ENCODE measurements at places on chromosomes 1 and 21.
A peak's percentile ranks its signal among the peaks of the same experiment; 100 is the strongest.

- DNase-seq = no peak
Observed at GRCh38 chr21:18894387-18894786, 490.8 kb upstream of the TMPRSS15 start.

- no peak for DNase-seq
Observed at GRCh38 chr1:192907545-192908243, 98.9 kb downstream of the RGS2 start.

GRCh38 chr1:23837908-23838307 lies 12.7 kb upstream of the HMGCL start:
- DNase-seq = no peak

GRCh38 chr1:161226320-161226711 lies 456 bp downstream of the TOMM40L start:
- no peak for DNase-seq

DNA sequence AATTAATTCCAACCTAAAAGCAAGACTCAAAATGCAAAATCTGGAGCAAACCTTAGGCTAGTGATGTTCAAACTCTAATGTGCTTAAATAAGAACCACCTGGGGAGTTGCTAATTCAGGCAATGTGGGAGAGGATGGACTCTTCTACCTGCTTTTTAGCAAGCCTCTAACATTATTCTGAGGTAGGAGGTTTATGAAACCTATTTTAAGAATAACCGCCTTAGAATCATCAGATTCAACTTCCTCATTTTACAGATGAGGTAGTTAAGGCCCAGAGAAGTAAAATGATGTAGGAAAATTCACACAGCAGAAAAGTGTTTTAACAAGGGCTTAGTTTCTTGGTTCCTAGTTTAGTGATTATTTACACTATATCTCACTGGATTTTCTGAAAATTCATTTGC lies 8.6 kb upstream of the NTNG1 start:
- DNase-seq = no peak

DNA sequence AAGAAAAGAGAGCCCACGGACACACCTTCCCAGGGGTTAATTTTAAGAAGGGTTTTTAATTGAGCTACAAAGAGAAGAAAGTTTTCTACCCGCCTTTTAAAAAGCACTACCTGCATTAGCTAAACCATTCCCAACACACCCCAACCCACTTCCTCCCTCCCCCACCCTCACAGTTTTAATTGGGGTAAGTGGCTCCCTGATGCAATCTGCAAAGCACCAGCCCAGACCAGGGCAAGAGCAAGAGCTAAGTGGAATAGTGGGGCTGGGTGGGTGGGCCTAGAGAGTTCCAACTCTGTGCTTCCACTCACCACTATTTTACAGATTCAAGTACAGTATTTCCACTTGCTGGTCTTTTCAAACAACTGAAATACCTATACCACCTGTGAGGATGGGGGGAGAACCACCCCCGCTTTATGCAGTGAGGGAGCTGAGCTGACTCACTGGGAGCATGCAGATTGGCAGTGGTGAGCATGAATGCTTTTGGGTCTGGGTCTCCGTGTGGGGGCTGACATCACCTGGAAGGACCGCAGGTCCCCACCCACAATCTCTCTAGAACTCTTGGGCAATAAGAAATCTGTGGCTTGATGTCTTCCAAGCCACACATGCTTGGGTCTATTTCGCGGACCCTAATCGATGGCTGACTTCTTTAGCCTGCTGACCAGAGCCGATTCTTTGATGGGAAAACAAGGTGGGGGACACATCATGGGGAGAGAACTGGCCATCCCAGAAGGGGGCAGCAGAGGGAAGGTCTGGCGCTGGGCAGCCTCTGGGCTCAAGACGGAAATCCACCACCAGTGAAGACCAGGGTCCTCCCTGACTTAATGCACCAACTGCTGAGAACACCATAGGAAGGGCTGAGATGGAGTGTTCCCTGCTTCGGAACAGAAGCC lies 95.5 kb downstream of the SSBP3 start:
- no peak for DNase-seq

DNA sequence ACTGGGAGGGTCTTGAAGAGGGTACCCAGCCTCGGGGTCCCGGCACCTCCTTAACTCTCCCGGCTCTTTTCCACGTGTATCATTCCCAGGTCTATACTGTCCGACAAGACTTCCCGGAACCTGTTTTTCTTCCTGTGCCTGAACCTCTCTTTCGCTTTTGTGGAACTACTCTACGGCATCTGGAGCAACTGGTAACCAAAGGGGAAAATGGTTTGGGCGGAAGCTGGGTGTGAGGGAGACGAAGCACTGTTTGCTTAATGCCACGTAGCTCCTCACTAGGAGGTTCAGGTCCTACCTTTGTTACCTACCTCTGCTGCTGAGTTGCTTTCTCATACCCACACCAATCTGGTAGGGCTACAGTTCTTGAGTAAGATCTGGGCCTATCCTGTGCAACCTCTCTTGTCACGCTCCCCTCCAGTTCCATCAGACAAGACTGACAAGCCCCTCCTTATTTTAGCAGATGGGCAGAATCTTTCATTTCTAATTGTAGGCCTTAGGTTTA lies 642 bp downstream of the SLC30A7 start:
- DNase-seq = peak; percentile 73

DNA sequence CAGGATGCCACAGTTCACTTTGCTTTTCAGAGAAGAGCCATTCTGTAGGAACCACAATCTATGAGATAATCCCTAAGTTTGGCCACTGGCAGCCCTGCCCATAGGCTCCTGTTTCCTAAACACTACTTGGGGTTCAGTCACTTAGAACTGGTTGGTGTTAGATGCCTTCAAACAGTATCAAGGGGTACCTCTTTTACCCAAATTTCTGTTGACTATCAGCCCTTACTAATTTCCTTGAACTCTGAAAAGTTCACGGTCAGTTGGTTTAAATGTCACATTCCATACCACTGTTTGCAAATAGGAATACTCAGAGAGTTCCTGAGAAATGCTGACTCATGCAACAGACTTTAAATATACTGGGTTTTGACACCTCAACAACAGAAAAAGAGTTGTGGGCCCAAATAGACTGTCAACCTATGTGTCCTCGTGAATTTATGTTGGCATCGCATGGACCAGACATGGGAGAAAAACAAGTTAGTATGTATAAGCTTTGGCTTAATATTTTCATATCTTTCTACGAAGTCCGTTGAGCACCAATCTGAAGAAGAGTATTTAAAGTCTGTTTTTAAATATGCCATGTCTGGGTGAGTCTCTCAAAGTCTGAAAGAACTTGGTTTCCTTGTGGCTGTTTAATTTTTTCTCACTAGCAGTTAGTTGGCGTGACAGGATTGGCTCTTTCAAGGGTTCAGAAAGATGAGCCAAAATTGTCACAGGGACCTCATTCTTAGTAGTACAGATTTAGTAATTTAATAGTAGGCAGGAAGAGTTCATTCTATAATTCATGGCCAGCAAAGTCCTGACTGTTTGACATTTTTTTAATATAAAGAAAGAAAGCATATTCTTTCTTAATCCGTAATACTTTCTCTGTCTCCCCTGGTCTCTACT lies 56.5 kb upstream of the ZNF326 start:
- no peak for DNase-seq

DNA sequence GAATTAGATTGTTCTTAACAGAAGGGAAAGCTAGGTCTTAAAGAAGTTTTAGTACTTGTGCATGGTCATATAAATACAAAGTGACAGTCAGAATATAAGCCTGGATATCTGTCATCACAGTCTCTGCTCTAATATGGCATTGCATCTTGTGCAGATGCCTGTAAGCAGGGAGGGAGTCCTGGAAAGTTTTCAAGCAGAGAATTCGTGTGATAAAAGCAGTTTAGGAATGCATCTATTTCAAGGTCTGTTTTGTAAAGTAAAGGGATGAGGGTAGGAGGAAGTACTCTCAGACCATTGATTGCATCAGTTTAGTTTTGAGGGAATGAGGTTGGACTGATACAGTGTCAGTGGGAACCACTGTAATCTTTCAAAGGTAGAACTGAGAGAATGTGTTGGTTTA lies 30.6 kb downstream of the IARS2 start:
- DNase-seq = no peak

GRCh38 chr1:14328685-14329084 lies 269.8 kb upstream of the KAZN start:
- DNase-seq = no peak

DNA sequence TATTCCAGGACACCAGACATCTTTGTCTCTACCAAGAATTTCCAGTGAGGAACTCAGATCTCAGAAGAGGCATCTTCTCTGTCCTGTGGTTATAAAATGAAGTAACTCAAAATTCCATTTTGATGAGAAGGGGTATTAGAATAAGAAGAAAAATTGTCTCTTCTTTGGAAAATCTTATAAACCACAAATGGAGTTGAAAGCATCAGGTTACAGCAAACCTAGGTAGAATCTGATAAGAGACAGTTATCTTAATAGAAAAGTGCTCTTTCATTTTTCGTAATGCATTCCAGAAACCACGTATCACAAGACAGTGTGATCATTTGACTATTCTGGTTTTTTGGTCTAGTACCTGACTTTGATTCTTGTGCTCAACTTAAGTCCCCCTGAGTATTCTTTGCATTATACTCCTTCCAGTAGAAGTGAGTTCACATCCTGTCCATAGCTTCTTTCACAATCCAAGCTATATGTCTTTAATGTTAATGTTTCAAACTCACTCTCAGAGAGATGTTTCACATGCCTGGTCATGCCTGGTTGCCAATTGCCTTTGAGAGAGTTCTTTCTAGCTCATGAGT lies 120.9 kb upstream of the PRDX6 start:
- peak; percentile 11 for DNase-seq

DNA sequence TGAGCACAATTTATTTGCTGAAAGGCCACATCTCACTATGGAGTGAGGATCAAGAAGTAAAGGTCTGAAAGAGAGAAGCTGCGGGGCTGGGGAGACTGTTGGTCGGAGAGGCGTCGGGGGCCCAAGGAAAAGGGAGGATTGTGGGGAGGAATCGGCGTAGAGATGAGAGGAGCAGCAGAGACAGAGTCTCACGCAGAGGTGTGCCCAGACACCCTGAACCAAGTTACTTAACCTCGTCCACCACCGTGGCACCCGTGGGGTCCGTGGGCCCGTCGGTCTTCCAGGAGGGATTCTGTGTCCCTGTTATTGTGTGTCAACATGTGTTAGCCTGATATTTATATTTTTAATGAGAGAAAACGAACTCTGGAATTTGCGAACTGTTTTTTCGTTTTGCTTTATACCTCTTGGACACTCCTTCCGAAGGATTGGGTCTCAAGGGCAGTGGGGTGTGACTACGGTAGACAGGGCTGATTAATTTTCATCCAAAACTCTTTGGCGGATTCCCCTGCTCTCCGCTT lies 3.8 kb upstream of the NBPF1 start:
- DNase-seq = no peak

- no peak for DNase-seq
Observed at GRCh38 chr1:228507961-228508652, 20.9 kb downstream of the RNF187 start.

DNA sequence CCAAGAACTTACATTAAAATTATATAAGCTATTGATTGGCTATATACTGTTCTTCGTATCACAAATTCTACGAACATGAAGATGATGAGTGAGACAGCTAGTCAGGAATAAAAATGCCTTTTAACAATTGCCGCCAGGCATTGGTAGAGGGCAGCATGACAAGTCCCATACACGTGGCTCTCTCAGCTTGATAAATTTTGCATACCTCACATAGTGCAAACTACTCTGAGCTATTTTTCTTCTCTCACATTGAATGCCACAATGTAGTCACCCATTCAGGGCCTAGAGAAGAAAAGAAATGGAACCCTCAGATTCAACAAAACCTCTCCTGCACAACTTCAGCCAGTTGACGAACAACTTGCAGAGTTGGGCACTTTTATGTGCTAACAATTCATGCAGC lies 27.0 kb upstream of the FMO2 start:
- DNase-seq = no peak

DNA sequence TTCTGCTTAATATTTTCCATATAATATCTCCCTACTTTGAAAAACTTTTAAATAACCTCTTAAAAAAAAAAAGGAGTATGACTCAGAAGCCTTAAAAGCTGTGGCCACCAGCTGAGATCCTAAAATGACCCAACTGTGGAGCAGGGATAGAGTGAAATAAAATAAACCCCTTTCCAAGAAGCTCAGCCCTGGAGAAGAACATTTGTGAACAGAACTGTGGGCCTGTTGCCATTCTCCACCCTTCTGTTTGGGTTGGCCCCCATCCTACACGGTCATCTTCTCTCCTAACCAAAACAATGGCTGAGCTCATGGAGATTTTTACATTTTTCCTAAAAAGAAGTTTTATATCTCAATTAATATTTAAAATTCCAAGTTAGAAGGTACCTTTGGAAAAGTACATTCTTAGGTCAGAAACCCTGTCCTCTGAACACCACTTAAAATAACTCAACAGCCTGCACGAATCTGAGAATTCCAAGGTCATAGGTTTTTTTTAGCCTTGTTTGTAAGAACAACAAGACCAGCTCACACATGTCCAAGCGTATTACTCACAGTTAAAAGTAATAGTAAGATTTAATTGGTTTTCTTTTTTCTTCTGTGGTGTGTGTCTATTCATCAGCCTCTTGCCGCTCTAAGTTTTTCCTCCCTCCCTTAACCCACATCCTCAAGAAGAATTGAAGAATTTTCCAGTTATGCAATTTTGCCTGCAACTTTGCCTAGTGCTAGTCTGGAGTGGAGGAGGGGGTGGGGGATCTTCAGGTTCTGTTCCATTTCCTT lies 107.7 kb upstream of the ERRFI1 start:
- DNase-seq = no peak

GRCh38 chr1:67148516-67149178 lies 13.9 kb upstream of the C1orf141 start:
- no peak for DNase-seq

- no peak for DNase-seq
Observed at GRCh38 chr1:57957576-57957975, 533.7 kb upstream of the DAB1 start.

DNA sequence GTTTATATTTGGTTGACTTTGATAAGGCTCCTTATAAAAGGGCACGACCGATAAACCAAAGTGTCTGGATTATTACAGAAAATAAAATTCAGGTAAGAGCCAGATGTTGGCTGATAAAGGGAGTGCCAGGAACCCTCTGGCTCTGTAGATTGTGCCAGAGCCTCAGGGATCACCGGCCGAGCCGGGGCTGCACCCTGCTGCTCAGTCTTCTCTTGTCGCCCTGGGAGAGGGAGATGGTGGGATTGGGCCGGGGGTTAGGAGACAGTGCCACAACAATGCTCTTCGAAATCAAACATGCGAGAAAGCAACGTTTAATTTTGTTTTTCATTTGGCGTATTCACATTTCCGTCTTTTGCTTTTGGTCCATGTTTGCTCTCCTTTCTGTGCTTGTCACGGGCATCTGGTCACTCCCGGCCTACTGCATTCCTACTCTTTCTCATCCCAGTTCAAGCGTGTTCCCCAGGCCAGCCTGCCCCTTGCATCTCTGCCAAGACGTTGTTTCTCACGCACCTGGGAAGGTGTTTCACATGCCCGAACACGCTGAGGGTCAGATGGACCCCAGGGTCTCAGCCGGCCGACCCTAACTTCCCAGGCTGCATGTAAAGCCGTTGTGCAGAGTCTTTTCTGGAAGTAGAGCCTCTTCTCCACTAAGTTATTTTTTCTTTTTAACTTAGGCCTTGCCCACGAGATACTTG lies 18.8 kb upstream of the C2CD2 start:
- no peak for DNase-seq

DNA sequence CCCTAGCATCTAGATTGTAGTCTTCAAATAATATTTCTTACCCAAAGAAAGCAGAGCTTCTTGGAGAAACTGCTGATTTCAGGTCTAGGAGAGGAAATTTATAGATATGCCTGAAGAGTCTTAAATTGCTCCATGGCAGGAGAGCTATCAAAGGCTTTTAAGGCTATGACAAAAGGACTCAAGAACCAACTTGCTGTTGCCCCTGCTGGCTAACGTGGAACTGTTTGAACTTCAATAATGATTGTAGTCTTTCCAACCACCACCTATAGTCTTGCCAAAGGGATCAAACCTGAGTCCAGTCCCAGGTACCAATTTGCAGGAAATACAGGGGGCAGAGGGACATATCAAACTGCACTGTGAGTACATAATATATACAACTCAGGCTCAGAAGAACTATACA lies 336.2 kb upstream of the ESRRG start:
- DNase-seq = no peak

All from activated CD4-positive, alpha-beta T cell treated with anti-CD3 and anti-CD28 coated beads, Interleukin-2, Interleukin-4, amounts not matched to agents 100 ng/mL and 50 ng/mL, durations not matched to agents 16 hours and 8 hours (primary cell).